ENCODE measurements at places on chromosomes 6 and 20.

DNA sequence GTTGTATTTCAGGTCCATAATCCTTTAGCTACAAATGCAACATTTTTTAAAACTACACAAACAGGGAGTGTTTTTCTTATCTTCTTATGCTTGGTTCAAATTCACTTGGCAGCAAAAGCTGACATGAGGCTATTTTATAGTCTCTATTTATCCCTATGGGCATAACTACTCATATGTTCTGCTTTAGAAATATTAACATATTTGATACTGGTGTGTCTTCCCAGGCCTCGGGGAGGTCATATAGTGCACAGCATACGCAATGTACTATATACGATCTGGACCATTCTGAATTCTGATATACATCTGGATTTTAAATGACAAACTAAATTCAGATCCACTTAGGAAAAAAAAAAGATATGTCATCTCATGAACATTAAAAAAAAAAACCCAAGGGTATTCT lies 69.2 kb downstream of the TFAP2C start:
- DNase-seq, result no peak

- no peak for DNase-seq
These were observed 2.4 kb downstream of the SNAI1 start for GRCh38 chr20:49985157-49985556.

DNA sequence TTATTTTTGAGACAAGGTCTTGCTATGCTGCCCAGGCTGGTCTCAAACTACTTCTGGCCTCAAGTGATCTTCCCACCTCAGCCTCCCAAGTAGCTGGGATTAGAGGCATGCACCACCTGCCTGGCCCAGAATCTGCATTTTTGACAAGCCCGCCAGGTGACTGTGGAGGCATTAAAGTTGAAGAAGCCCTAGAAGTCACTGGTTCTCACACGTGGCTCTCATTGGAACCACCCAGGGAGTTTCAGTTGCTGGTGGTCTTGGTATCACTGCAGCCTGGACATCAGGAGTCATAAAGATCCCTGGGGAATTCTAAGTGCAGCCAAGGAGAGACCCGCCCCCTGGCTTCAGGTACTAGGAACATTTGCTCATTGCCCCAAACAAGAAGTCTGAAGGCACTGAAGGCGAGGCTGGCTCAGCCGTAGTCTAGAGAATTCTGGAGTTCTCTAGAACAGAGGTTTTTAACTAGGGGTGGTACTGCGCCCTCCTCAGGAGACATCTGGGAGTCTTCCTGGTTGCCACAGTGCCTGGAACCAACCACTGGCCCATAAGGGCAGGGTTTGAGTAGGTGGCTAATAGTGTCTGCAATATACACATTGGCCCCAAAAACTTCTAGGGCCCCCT lies 182.8 kb downstream of the ZMYND8 start:
- DNase-seq, result no peak

DNA sequence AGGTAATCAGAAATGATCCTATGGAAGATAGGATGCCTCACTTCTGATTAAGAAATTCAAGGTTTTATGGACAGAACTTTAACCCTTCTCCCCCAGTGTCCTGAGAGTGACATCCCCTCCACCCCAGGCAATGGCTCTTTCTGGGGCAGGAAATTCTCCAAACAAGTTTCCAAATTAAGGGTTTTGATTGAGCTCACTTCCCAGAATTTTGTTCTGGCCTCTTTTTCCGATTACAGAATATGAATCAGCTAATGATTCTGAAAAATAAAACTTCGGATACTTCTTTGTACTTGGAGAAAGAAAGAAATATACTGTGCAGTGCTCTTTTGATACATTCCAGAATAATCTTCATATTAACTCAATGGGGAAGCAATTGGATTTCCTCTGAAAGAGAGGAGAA lies 32.8 kb upstream of the TASP1 start:
- no peak for DNase-seq

GRCh38 chr6:83313882-83314281 lies 117.0 kb downstream of the ME1 start:
- DNase-seq, result no peak

DNA sequence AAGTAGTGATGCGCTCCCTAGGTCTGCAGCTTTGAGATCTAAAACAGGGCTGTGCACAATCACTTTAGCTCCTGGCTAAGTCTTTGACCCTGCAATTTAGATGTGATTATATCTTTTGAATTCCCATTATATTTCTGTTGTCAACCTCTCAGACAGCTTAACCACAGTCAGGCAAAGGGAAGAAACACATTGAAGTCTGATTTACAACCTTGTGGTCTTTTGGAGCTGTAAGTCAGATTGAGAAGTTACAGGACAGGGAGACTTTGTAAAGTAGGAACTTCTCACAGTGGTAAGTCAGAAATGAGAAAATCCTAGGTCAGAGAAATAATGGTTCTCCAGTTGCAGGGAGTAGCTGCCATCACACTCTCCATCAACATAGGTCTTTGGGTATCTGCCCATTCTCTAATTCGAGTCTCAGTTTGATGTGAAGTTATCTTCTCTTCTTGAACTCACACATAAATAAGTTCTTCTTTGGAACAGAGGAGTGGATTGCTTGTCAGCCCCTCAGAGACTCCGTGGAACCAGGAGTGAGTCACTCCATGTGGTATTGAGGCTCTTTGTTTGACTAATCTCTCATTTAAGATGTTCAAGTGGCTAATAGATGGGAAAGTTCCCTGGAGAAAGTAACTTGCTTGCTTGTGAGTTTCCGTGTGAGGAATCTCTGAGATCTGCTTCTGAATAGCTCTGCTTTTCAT lies 35.0 kb upstream of the SGK1 start:
- DNase-seq, result no peak

DNA sequence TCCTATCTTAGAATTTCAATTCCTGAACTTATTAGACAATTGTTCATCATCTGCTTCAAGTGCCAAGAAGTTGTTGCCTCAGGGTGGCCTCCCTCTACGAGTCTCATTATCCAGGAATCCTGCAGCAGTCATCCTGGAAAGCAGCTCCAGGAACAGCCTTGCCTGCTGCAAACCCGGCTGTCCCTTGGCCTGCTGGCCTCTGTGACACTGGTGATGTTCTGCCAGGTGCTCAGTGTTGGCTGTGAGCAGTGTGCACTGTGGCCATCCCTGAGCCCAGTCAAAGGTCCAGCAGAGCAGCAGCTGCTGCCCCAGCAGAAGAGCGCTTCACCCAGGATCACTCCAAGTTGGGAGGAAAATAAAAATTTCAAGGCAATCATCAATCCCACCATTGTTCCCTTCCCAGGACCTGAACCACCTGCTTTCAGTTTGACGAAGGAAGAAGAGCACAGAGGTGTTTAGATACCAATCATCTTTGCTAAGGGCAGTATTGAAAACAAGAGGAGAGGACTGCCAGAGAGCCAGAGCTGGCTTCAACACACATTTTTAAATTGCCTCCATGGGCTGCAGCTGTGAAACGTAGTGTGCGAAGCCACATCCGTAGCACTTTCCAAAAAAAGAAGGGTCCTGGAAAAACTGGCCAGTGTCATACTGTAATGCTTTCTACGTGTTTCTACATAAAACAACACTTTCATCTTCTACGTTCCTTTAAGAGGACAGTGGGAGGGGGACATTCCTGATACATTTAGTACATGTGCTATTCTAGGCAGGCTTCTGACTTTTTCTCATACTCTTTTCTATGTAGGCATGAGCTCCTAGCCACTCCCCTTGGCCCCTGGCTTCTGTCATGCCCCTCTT lies 7.2 kb upstream of the FAM50B start:
- no peak for DNase-seq

- DNase-seq, result no peak
These were observed 45.1 kb upstream of the NEDD9 start for GRCh38 chr6:11277275-11278206.

GRCh38 chr20:44589537-44589936 lies 7.2 kb downstream of the PKIG start:
- no peak for DNase-seq

All from stimulated activated CD4-positive, alpha-beta T cell treated with anti-CD3 and anti-CD28 coated beads, Interleukin-4, amount 100 ng/mL, for 4 hours (primary cell).